ENCODE measurements at places on chromosomes 4 and X. TPM values are rescaled to one million over a fixed set of nuclear protein-coding genes. Genes with fewer than 3 reads are reported as not detected.

- no peak overlapping the region for H3K4me3 ChIP-seq
These were observed 30.9 kb downstream of the RNF150 start for GRCh38 chr4:141102367-141102766.

Gene SPACA5
- total RNA-seq, result not detected

Gene ENPEP
- not detected for total RNA-seq

Gene FRAS1
- not detected for total RNA-seq

Gene SMR3B
- not detected for total RNA-seq

Gene MXRA5
- not detected for total RNA-seq

GRCh38 chr4:178480105-178480504 is 1037.9 kb upstream of the AGA start:
- H3K4me1 ChIP-seq, result no peaks in the 10 kb centered on the region
- no peak for DNase-seq
- no peak overlapping the region for H3K4me3 ChIP-seq
- H3K27ac ChIP-seq, result no peak overlapping the region
- no peaks in the 10 kb centered on the region for H3K36me3 ChIP-seq

- no peaks in the 10 kb centered on the region for H3K27me3 ChIP-seq
- no peak for DNase-seq
- no peak overlapping the region for H3K4me3 ChIP-seq
- peaks cover 11% of the 10 kb centered on the region for H3K4me1 ChIP-seq
- no peak overlapping the region for H3K27ac ChIP-seq
These were observed 252.7 kb downstream of the OPHN1 start for GRCh38 chrX:68180579-68180978.

- H3K4me3 ChIP-seq, result peak overlapping the region; percentile 75
- H3K27ac ChIP-seq, result peak overlapping the region; percentile 68
- no peaks in the 10 kb centered on the region for H3K27me3 ChIP-seq
- H3K36me3 ChIP-seq, result no peaks in the 10 kb centered on the region
These were observed 1.4 kb downstream of the AMMECR1 start for GRCh38 chrX:110316351-110317060.

DNA sequence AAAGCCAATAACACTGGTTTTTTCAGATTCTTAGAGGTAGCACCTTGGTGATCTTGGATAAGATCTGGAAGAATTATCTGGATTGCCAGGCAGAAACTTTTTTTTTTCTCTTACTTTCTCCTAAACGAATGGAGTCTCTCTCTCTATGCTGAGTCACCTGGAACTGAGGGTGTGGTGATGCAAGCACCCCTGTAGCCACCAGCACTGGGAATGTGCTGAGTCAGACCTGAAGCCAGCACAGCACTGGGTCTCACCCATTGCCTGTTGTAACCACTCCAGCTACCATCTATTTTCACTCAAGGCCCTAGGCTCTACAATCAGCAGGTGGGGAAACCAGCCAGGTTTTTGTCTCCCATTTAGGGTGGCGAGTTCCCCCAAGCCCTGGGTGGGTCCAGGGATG is 923.8 kb downstream of the RAPGEF2 start:
- no peak overlapping the region for H3K4me3 ChIP-seq
- H3K36me3 ChIP-seq, result no peaks in the 10 kb centered on the region
- no peak for DNase-seq
- H3K27me3 ChIP-seq, result no peaks in the 10 kb centered on the region

GRCh38 chr4:51831133-51831532 is 11.8 kb upstream of the DCUN1D4 start:
- H3K27me3 ChIP-seq, result no peaks in the 10 kb centered on the region
- no peaks in the 10 kb centered on the region for H3K4me1 ChIP-seq
- H3K4me3 ChIP-seq, result no peak overlapping the region
- DNase-seq, result peak; percentile 58

Gene SHROOM3
- not detected for total RNA-seq

DNA sequence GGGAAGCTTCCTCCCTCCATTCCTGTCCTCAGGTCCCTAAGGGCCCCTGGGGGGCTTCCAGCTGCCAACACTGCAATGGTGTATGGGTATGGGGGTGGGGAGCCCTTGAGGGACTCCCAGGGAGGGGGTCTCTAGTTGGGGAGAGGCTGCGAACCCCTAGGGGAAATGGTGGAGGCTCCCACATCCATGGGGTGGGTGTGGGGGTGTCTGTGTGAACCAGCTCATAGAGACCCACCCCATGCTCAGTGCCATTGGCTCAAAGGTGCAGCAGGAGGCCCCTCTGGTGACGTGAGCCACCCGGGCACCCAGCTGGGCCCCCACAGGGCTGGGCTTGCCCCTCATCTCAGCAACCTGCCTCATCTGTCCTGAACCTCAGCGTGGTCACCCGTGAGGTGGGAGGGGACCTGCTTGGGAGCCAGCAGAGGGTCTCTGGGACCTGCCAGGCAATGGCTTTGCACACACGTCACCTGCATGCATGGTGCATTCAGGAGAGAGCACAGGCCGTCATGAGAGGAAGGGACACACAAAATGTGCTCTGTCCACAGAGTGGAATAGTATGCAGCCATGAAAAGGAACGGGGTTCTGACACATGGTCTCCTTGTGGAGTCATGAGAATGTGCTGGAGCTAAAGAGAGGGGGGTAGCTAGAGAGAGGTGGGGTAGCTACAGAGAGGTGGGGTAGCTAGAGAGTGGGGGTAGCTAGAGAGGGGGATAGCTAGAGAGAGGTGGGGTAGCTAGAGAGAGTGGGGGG is 22.7 kb upstream of the PLCXD1 start:
- no peaks in the 10 kb centered on the region for H3K4me1 ChIP-seq
- H3K27me3 ChIP-seq, result no peaks in the 10 kb centered on the region
- no peak overlapping the region for H3K27ac ChIP-seq

- H3K4me3 ChIP-seq, result no peak overlapping the region
- no peaks in the 10 kb centered on the region for H3K27me3 ChIP-seq
- no peaks in the 10 kb centered on the region for H3K36me3 ChIP-seq
- H3K27ac ChIP-seq, result no peak overlapping the region
These were observed 1.8 kb upstream of the GABRQ start for GRCh38 chrX:152635941-152636340.

DNA sequence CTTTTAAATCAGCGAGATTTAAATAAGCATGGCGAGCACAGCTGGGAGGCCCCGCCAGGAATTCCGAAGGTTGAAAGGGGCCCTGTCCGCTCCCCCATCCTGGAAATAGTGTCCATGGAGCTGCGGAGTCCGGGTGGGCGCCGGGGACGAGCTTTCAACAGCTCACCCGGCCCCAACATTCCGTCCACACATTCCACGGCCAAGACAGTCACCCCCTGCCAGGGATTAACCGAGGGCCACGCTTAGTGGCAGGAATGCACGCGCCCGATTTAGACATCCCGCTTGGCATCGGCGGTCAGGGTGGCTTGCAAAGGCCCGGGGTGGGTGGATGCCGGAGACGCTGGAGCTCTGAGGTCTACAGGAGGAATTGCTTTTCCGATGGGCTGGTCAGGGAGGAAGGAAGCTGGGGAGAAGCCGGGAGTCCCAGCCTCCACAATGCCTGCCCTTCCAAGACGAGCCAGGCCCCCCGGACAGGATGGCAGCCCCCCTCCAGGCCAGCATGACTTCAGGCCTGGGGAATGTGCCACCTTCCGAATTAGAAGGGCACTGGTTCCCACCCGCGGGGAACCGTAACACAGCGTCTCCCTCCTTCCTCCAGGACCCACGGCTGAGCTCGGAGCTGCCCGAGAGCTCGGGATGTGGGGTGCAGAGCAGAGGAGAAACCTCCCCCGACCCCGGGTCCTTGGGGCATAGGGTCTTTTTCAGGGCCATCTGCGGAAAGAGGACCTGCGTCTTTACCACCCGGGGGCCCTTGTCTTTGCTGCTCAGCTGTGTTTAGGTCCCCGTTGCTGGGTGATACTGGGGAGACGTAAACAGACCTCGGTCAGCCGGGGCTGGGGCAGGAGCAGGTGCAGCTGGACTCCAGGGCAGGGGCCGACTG is 26.9 kb upstream of the PPP2R3B start:
- no peak for DNase-seq
- no peaks in the 10 kb centered on the region for H3K27me3 ChIP-seq
- no peaks in the 10 kb centered on the region for H3K36me3 ChIP-seq
- no peaks in the 10 kb centered on the region for H3K4me1 ChIP-seq
- no peak overlapping the region for H3K4me3 ChIP-seq
- no peak overlapping the region for H3K27ac ChIP-seq

DNA sequence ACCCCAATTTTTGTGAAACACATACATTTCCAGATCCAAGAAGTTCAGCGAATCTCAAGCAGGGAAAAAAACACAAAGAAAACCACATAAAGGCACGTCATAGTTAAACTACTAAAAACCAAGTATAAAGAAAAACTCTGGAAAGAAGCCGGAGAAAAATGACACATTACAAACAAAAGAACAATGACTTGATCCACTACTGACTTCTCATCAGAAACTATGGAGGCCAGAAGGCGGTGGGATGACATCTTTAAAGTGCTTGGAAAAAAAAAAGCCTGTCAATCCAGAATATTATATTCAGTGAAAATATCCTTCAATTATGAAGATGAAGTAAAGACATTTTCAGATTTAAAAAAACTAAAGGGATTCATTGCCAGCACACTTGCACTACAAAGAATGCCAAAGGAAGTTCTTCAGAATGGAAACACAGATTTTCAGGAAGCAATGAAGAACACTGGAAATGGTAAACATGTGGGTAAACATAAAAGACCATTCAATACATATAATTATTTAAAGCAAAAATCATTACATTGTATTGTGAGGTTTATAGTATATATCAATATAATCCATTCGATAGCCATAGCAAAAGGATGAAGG is 32.6 kb upstream of the PPP2R2C start:
- H3K4me1 ChIP-seq, result no peaks in the 10 kb centered on the region
- H3K36me3 ChIP-seq, result no peaks in the 10 kb centered on the region

DNA sequence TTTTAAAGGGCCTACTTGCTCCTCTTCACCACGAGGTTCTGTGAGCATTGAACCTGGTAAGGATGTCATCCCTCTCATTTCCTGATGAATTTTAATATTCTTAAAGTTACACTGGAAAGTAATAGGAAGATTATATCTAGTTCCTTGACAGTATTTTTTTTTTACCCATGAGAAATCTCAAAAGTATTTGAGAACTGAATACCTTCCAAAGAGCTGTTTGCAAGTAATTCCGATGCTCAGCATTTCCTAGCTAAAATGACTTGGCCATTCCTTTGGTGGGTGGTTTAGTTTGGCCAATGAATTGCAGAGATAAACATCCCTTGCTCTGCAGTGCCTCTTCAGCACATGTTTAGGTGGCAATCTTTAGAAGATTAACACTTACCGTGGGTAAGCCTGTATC is 110.2 kb upstream of the WDR1 start:
- DNase-seq, result no peak
- H3K27ac ChIP-seq, result no peak overlapping the region
- no peaks in the 10 kb centered on the region for H3K27me3 ChIP-seq
- H3K4me1 ChIP-seq, result no peaks in the 10 kb centered on the region

DNA sequence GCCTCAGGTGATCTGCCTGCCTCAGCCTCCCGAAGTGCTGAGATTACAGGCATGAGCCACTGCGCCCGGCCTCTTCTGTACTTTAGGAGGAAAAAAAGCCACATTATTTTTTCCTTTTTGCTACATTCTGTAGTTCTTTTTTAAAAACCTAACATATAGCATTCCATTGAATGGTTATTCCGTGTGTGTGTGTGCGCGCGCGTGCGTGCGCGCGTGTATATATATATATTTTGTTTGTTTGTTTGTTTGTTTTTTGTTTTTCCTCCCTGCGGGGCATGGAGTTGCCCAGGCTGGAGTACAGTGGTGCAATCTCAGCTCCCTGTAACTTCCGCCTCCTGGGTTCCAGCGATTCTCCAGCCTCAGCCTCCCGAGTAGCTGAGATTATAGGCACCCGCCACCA is 59.5 kb downstream of the ARHGAP10 start:
- DNase-seq, result no peak
- no peak overlapping the region for H3K27ac ChIP-seq
- no peak overlapping the region for H3K4me3 ChIP-seq
- H3K36me3 ChIP-seq, result no peaks in the 10 kb centered on the region
- peaks cover 31% of the 10 kb centered on the region for H3K4me1 ChIP-seq

GRCh38 chr4:155667568-155668511 is 1.2 kb downstream of the GUCY1A1 start:
- peaks cover 11% of the 10 kb centered on the region for H3K27me3 ChIP-seq
- no peaks in the 10 kb centered on the region for H3K36me3 ChIP-seq
- no peak overlapping the region for H3K4me3 ChIP-seq

DNA sequence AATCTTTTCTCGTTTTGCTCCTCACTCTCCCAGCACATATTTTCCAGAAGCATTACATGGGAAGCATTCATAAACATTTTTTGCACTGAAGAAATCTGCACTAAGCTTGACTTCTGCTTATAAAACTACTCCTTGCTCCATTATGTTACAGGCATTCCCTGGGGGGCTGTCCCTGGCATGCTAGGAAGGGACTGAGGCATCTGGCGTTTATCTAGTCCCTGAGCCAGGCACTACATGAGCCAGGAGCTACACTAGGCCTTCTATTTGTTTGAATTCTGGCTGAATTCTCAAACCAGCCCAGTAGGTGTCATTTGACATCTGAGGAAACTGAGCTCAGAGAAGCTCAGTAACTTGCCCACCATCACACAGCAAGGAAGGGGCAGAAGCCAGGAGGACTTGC is 43.3 kb downstream of the NHSL2 start:
- no peak overlapping the region for H3K27ac ChIP-seq
- no peak for DNase-seq
- H3K4me3 ChIP-seq, result no peak overlapping the region
- no peaks in the 10 kb centered on the region for H3K4me1 ChIP-seq

GRCh38 chrX:91066104-91066503 is 368.5 kb upstream of the PABPC5 start:
- H3K4me3 ChIP-seq, result no peak overlapping the region
- no peaks in the 10 kb centered on the region for H3K36me3 ChIP-seq
- H3K27me3 ChIP-seq, result no peaks in the 10 kb centered on the region
- DNase-seq, result no peak
- no peaks in the 10 kb centered on the region for H3K4me1 ChIP-seq
- no peak overlapping the region for H3K27ac ChIP-seq

DNA sequence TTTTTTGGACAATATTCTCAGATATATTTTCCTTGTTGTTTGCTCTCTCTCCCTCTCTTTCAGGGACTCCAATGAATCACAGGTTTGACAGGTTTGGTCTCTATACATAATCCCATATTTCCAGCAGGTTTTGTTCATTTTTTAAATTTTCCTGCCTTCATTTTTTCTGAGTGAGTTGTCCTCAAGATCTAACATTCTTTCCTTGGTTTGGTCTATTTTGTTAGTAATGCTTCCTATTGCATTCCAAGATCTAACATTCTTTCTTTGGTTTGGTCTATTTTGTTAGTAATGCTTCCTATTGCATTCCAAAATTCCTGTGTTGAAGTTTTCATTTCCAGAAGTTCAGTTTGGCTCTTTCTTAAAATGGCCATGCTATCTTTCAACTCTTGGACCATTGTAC is 45.3 kb upstream of the ZMAT1 start:
- H3K4me1 ChIP-seq, result no peaks in the 10 kb centered on the region
- no peak overlapping the region for H3K27ac ChIP-seq
- no peak for DNase-seq
- no peaks in the 10 kb centered on the region for H3K27me3 ChIP-seq
- no peak overlapping the region for H3K4me3 ChIP-seq
- no peaks in the 10 kb centered on the region for H3K36me3 ChIP-seq

Gene ERAS
- total RNA-seq, result not detected
